B cell (primary cell): ENCODE measurements at places on chromosomes 4 and X. TPM values are rescaled to one million over a fixed set of nuclear protein-coding genes. Genes with fewer than 3 reads are reported as not detected.

Gene ATP2B3
- not detected in 2 replicates for total RNA-seq

Gene POU3F4
- not detected in 2 replicates for total RNA-seq

Gene C1QTNF7
- not detected in 2 replicates for total RNA-seq

Gene SHOX
- not detected in 2 replicates for total RNA-seq

Gene VCX3B
- total RNA-seq = not detected in 2 replicates

Gene NWD2
- not detected in 2 replicates for total RNA-seq

Gene ADH1A
- total RNA-seq = not detected in 2 replicates

Gene MFAP3L
- total RNA-seq = 0.29 and 0.37 TPM in 2 replicates

Gene EMCN
- total RNA-seq = not detected in 2 replicates

Gene CYTL1
- not detected in 2 replicates for total RNA-seq

Gene STPG2
- 0.41 and 0.49 TPM in 2 replicates for total RNA-seq

Gene OSTC
- total RNA-seq = 38.9 and 39.9 TPM in 2 replicates

Gene ACE2
- total RNA-seq = not detected in 2 replicates

Gene SLC16A2
- total RNA-seq = not detected in 2 replicates

Gene MSN
- 413 and 414 TPM in 2 replicates for total RNA-seq

Gene NUDT10
- 0.36 and 0.44 TPM in 2 replicates for total RNA-seq

Gene NLRP2B
- total RNA-seq = not detected in 2 replicates

Gene FRG2
- not detected in 2 replicates for total RNA-seq

Gene RPS6KA6
- 0.59 and 0.61 TPM in 2 replicates for total RNA-seq

Gene FAM133A
- total RNA-seq = not detected in 2 replicates

Gene CXCL1
- not detected in 2 replicates for total RNA-seq
